ENCODE measurements at places on chromosomes 16 and 17. TPM values are rescaled to one million over a fixed set of nuclear protein-coding genes. Genes with fewer than 3 reads are reported as not detected.

GP1BA gene
- not detected for total RNA-seq

SEBOX gene
- not detected for total RNA-seq

- DNase-seq: no peak
Measured at GRCh38 chr17:45296003-45296832, 20.6 kb downstream of the MAP3K14 start.

SLFN12 gene
- total RNA-seq: 56.1 TPM

- DNase-seq: no peak
Measured at GRCh38 chr16:54107583-54108202, 178.9 kb downstream of the IRX3 start.

DNA sequence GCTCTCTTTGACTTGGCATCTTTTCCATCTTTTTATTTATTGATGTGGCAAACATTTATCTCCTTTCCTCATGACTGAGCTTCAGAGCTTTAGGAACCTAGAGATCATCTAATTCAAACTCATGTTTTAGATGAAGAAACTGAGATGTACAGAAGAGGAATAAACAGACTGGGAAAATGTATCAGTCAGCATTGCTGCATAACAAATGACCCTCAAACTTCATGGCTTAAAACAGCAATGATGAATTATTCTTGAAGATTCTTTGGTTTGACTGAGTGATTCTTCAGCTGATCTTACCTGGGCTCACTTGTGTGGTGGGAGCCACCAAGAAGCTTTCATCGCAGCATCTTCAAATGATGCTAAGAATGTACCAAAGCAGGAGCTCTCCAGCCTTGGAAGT, 44.0 kb upstream of the IRF8 start:
- DNase-seq: no peak

DNA sequence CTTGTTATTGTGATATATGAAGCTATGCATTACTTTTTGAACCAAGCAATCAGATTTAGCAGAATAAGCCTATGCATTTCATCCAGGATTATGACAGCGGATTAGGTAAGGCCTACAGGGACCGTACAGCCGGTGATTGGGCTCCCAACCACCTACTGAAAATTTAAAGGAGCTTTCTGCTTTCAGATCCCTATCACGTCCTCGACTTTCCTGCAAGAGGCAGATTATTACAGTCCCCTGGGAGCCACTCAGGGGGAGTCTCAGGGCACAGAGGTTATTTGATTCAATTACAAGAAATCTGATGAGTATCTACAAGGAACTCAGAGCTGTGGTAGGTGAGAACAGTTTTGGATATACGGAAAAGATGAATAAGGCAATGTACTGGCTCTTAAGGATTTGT, 80.7 kb downstream of the HS3ST3B1 start:
- no peak for DNase-seq

- no peak for DNase-seq
Measured at GRCh38 chr16:66224626-66225025, 141.9 kb upstream of the CDH5 start.

- DNase-seq: no peak
Measured at GRCh38 chr17:29722411-29723198, 99.9 kb upstream of the CORO6 start.
